ENCODE measurements at places on chromosomes 1 and 21.

DNA sequence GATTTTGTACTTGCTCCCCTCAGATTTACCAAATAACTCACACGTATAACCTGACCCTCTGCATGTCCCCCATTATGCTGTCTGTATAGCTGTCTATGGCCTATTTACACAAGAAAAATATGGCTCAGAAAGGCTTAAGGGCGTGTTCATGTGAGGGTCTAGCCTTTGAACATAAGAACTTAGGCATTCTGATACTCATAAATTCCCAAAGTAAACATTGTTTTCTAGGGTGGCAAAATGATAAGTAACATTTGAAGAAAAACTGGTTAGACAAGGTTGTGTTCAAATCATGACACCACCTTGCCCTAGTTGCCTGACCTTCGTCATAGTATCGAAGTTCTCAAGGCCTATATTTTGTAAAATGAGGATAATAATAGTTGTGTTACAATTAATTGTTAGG, 394.6 kb downstream of the LRRIQ3 start:
- DNase-seq = peak; percentile 25

- DNase-seq = no peak
Measured at GRCh38 chr1:165674599-165674998, 23.8 kb downstream of the ALDH9A1 start.

- no peak for DNase-seq
Measured at GRCh38 chr1:149978547-149979023, 31.9 kb downstream of the OTUD7B start.

- no peak for DNase-seq
Measured at GRCh38 chr1:32525053-32525452, 14.2 kb upstream of the ZBTB8A start.

GRCh38 chr1:94143809-94144176, 22.8 kb upstream of the ABCA4 start:
- peak; percentile 35 for DNase-seq

DNA sequence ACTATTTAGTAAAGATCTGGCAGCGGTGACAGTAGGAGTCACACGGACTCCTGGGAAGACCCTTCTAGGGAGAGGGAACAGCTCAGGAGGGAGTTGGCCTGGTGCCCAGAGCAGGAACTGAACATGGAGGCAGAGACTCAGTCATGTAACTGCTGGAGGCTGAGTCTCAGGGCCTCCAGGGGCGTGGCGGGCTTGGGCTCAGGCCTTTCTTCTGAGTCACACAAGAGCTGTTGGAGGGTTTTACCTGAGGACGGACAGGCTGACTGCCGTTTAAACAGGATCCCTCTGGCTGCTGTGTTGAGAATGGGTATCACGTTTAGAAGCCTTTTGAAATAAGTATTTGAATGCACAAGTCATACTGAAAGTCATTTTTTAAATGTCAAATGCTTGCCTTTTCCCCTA, 7.2 kb upstream of the ETS2 start:
- no peak for DNase-seq

DNA sequence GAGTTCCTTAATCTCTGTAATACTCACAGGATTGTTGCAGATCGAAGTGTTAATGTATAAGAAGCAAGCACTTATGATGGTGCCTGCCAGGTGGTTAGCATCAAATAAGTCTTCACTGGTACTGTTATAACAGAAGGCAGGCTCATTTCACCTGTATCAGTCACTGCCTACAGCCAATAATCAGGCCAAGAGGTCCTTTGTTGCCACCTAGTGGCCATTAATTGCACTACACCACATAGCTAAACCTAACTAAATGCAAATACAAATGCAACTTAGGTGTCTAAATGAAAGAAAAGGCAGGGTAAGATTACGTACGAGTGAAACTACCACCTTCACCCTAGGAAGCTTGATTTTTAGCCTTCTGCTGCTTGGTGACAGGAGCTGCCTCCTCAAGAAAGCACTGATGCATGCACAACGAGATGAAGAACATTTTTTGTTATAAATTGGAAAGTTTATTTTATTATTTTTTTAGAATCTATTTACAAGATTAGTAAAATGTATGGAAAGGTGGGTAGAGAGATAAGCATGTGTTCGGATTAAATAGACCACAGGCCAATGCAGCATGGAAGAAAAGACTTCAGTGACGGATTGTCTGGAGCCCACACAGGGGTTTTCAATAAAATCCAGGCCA, 334.8 kb upstream of the CAMK1G start:
- peak; percentile 30 for DNase-seq

- DNase-seq = no peak
Measured at GRCh38 chr1:77925956-77926355, 37.5 kb downstream of the NEXN start.

DNA sequence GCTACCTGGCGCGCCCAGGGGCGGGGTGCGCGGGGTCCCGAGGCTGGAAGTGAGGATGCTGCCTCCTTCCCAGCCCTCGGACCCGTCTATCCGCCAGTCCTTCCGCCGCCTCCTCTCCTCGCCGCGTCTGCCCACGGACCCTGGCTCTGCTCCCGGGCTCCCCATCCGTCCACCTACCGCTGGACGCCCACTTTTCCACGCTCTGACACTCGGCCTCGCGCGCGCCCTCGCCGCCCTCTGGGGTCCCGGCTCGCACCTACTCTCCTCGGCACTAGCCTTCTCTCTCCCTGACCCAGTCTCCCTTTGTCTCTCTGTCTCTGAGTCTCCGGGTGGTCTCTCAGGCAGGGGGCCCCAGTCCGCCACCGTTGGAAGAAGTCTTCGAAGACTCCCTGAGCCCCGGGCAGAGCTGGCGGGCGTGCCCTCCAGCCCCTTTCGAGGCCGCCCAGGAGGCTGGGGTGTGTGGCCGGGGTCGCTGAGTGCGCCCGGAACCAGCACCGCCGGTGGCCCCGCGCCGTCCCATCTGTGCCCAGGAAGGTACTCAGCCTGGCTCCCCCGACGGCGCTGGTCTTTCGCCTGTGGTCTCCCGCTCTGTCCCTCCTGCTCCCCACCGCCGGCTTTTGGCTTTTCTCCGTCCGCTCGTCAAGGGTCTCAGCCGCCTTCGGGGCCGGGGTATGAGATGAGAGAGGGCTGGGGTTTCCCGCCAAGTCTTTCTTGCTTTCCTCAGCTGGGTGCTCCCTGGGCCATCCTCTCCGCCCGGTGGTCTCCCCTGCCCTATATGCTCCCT, 610 bp downstream of the DRAXIN start:
- DNase-seq = no peak

GRCh38 chr21:41387824-41388223, 26.0 kb downstream of the MX2 start:
- DNase-seq = no peak

- DNase-seq = no peak
Measured at GRCh38 chr1:219659005-219659600, 46.2 kb upstream of the ZC3H11B start.

- DNase-seq = no peak
Measured at GRCh38 chr1:25616987-25617624, 515 bp downstream of the MAN1C1 start.

GRCh38 chr1:174158767-174159251, 511 bp upstream of the RABGAP1L start:
- DNase-seq = no peak

DNA sequence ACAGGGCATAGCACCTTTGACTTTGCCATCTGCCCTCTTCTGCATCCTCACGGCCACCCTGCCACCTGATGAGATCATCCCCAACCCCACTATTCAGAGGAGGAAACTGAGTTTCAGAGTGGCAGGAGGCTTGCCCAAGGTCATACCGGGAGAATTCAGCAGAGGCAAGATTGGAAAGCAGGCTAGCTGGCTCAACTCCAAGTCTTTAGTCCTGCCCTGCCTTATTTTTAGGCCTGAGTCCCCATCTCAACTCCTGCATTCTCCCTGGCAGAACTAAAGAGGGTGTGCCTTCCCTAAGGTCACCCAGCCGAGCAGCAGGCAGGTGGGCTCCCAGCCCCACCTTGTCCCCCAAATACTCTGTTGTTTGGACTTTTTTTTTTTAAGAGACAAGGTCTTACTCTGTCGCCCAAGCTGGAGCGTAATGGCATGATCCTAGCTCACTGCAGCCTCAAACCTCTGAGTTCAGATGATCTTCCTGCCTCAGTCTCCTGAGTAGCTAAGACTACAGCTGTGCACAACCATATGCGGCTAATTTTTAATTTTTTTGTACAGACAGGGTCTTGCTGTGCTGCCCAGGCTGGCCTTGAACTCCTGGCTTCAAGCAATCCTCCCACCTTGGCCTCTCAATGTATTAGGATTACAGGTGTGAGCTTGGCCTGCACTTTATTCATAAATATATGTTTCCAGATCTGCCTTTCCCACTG, 13.8 kb upstream of the FGR start:
- no peak for DNase-seq

- no peak for DNase-seq
Measured at GRCh38 chr1:2073382-2074230, 23.4 kb downstream of the PRKCZ start.

DNA sequence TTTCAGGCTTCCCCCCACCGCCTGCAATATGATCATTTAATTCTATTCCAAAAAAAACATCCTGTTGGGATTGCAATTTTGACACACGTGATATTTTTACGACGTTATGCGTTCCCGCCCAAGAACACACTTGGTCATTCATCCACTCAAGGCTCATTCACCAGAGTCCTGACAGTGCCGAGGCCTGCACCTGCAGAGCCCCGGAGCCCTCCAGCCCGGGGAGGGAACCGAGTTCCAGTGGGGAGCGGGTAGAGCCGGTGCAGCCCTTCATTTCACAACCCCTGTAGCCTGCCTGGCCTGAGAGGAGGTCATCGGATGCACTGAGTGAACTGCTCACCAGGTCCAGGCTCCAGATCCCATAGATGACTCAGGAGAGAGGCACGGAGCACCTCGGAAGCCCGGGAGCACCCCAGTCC, 156.0 kb upstream of the BACE2 start:
- no peak for DNase-seq

DNA sequence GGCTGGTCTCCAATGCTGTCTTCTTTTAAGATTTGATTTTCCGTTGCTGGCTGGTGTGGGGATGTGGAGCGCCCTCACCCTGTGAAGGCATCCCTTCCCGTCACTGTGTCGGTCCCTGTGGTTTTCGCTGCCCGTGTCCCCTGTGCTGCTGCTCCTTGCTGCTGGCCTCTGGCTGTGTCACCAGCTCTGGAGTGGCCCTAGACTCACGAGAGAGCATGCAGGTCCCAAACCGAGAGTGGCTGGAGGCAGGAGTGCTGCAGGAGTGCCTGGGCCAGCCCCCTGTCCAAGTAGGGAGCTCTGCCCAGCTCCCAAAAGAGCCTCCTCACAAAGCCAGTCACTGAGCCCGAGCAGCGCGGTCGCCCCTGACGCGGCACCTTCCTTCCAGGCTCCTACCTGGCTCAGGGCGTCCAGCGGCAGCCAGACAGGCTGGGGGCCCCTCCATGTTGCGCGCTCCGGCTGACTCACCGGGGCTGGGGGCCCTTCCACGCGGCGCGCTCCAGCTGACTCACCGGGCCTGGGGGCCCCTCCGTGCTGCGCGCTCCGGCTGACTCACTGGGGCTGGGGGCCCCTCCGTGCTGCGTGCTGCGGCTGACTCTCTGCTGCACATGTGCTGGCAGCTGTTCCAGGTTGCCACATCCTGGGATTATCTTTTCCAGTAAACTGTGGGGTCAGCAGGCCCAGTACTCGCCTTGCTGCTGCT, 106.7 kb upstream of the COL6A1 start:
- no peak for DNase-seq

- DNase-seq = no peak
Measured at GRCh38 chr1:183185941-183186490, at the start of gene LAMC2. TSS of gene LAMC2 (plus strand) at chr1:183186264. CDS start at chr1:183186353, 89 bp downstream.

- peak; percentile 18 for DNase-seq
Measured at GRCh38 chr21:32559006-32559610, 26.2 kb downstream of the TCP10L start.

- peak; percentile 69 for DNase-seq
Measured at GRCh38 chr1:1162597-1163537, 10.8 kb upstream of the TTLL10 start.

Measured in LNCaP clone FGC (cell line).